ENCODE measurements at places on chromosomes 2 and 18.

- no peak for DNase-seq
These were observed 42.2 kb downstream of the UPP2 start for GRCh38 chr2:158143703-158144360.

DNA sequence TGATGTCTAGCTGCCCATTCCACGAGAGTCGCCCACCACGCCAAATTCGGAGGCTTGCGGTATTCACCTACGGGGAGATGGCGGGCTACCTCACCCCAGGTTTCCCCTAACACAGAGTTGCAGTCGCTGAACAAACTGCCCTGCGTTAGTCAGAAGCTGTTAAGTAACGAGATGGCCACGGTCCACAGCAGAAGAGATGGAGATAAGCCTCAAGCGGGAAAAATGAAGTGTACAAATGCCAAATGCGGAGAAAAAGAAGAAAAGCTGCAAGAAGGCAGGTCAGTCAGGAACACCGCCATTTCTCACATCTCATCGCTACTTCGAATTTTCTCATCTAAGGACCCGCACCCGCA, 425 bp downstream of the ASB3 start:
- DNase-seq, result peak; percentile 14

DNA sequence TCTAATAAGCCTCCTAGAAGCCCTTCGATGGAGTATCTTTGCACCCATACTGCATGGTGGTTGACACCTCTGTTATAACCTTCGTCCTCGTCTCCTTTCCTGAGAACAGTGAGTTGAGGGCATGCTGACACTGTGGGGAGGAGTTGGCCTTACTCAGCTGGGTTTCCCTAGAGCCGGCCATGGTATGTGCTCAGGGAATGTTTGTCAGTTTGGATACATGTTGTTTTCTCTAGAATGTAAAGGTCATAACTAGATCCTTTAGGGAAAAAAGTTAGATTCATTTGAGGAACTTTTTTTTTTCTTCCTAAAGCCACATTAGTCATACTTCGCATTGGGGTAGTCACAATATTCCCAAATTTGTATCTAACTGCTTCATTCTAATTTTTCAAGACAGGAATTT, 106.0 kb upstream of the FOSL2 start:
- DNase-seq, result no peak

DNA sequence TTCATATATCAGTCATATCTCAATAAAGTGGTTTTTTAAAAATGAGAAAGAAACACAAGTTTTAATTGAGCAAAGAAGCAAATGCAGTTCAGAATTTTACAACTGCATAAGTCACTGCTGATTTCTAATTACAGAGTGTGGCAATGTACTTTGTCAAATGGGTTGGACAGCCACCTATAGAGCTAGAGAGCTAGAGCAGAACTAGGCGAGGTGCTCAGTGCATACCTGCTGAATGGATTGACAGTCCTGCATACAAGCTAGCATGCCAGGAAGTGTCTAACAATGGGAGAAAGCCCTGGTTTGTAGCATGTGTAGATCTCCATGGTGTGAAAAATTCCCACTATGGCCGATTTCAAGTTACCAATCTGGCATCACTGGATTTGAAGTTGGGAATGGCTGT, 106.3 kb upstream of the CDCA7 start:
- no peak for DNase-seq

DNA sequence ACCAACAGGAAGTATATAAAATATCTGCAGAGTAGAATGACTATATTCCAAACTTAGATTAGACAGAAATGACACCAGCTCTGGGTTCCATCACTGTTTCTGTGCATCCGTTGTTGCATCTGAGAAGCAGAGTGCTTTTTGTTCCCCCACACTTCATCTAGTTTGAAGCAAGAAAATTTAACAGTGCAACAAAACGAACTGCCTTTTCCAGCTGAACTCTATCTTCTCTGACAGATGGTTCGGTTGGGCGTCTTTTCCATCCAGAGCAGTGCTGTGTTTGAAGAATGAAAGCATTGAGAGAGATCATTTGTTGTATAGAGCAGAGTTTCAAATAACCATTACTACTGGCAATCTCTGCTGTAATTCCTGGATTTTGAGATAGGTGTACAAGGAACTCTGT, 757.5 kb downstream of the DPP10 start:
- DNase-seq, result no peak

DNA sequence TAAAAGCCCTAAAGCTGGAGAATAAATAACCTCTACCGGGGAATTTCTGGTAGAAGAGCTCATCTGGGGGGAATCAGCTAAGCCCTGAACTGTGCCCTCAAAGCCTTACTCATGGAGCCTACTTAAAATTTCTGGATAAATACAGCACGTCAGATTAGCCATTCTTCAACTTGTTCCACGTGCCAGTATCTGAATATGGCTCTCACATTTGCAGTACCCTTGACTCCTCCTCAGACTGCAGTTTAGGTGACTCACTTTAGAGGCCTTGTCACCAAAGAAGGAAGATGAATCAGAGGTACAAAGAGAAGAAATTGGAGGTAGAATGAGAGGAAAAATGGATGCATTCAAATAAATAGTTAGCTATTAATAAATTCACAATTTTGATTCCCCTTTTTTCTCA, 34.6 kb upstream of the POTEC start:
- no peak for DNase-seq

DNA sequence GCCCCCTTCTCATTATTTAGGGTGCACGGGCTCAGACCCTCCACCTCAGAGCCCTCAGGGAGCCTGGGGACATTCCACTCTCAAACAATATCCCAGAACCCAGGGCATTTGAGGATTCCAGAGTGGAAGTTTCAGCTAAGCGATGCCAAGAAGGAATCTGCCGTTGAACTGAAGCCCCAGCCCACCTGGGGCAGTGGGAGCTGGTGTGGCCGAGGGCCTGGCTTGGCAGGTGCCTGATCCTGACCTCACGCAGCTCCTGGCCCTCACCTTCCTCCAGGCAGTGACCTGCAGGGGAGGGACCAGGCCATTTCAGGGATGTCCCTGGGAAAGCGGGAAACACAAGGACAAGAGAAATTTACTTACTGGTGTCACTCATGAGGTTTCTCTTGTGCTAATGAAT, 58.2 kb downstream of the ACKR3 start:
- DNase-seq, result no peak

DNA sequence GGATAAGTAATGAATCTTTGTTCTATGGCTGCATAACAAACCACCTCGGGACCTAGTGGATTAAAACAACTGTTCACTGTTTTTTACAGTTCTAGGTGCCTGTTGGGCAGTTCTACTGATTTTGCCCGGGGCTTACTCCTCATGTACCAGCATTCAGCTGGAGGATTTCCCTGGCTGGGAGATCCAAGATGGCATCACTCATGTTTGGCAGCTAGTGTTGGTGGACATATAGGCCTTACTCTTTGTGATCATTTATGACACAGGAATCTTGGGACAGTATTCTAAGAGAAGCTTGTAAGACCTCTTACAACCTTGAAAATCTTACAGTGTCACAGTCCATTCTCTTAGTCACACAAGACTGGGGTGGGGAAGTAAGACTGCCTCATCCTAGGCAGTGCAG, 4.6 kb downstream of the MARCHF7 start:
- DNase-seq, result no peak

- no peak for DNase-seq
These were observed 16.5 kb downstream of the ARL4C start for GRCh38 chr2:234480337-234480736.

GRCh38 chr2:172612051-172612450, 56.2 kb downstream of the PDK1 start:
- DNase-seq, result no peak

GRCh38 chr2:207264310-207264709, 98.6 kb upstream of the KLF7 start:
- no peak for DNase-seq

Measured in activated CD4-positive, alpha-beta T cell treated with anti-CD3 and anti-CD28 coated beads, Interleukin-2, amount 50 U/mL, for 24 hours (primary cell).